ENCODE measurements at places on chromosomes 6 and 20.

GRCh38 chr6:111958534-111958933, 85.3 kb upstream of the FYN start:
- DNase-seq = peak; percentile 55

GRCh38 chr6:24513602-24514001, 18.8 kb downstream of the ALDH5A1 start:
- peak; percentile 50 for DNase-seq

GRCh38 chr6:24356310-24356973, 1.4 kb downstream of the DCDC2 start:
- no peak for DNase-seq

DNA sequence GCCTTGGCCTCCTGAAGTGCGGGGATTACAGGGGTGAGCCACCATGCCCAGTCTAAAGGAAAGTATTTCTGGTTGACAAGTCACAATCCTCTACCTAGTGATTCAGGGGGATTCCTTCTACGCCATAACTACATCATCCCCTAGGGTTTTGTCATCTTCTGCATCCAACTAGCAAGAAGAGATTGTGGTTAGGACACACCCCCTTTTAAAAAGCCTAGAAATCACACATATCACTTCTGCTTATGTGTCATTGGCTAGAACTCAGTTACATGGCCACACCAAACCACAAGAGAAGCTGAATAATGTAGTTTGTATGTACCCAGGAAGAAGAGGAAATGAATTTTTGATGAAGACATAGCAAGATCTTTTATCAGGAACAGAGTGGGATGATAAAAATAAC, 14.7 kb upstream of the CHD6 start:
- DNase-seq = no peak

DNA sequence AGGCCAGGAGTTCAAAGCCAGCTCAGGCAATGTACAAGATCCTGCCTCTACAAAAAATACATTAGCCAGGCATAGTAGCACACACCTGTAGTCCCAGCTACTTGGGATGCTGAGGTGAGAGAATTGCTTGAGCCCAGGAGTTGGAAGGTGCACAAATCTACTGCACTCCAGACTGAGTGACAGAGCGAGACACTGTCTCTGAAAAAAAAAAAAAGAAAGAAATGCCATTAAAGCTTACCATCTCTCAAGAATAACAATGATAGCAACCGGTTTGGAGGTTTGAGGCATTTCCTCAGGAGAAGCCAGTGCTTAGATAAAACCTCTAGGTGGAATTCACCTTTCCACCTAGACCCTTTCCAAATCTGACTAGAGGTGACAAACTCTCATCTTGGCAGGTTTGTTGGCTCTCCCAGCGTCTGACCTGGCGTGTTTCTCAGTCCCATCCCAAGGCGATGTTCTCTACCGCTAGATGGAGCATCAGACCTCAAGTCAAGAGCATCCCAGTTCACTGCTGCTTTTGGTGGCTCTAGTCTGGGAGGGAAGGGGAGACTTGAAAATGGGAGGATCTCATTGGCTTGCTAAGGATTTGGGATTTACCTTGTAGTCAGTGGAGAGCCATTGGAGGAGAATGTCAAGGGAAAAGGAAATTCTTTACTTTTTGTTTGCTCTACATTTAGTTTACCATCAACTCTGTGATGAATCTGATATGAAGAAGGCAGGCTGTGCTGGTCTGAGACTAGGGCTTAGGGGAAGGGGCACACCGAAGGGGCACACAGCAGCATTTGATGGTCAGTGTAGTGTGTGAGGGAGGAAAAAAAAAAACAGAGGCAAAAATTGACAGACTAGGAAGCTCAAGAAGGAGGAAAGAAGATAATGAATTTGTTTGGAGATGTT, 67.9 kb downstream of the NCOA7 start:
- DNase-seq = peak; percentile 79

- no peak for DNase-seq
Measured at GRCh38 chr6:159064477-159064876, 19.7 kb upstream of the TAGAP start.

- DNase-seq = no peak
Measured at GRCh38 chr20:34524426-34524825, 8.2 kb downstream of the DYNLRB1 start.

DNA sequence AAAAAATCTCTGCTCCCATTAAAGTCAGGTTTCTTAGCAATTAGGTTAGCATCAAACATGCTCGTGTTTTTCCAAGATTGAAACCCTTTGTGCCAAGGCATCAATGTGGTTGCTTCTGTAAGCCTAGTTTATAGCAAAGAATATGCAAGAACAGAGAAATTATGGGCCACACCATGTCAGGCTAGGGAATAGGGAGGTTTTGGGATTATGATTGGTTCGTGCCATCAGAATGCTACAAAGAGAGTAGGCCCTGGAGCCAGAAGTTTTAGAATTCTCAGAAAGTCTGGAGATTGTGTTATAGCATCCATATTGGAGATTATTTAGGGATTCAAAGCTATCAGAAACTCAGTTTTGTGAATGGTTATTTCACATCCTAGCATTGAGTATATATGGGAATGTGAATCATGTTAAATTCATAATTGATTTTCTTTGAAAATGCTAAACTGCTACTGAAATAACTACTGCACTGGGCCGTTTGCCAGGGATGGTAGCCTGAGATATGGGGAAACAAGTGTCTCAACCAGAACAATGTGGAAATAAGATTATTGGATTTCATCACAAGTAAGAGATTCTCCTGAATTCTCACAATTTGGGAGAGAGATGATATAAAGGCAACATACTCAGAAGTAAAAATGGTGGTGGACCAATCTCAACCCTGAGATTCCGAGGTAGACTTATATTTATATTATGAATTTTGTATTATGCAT, 45.3 kb downstream of the ZNF292 start:
- DNase-seq = no peak

DNA sequence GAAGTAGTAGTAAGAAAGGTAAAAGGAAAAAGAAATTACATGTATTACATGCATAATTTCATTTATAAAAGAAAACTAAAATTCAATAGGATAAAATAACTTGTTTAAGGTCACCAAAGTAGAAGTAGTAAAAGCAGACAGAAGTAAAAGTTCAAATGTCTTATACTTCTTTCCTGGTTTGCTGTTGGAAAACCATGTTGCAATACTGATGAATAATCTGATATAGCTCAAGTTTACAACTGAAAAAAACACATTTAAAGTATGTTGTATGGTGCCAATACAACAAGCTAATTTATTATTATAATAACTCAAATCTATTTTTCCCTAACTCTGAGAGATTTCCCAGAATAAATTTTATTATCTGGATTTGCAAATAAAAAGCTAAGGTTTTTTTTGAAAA, 78.3 kb downstream of the PHIP start:
- DNase-seq = no peak

GRCh38 chr20:64086801-64087200, 2.6 kb upstream of the LKAAEAR1 start:
- DNase-seq = no peak

- no peak for DNase-seq
Measured at GRCh38 chr20:20815711-20816455, 103.4 kb upstream of the RALGAPA2 start.

GRCh38 chr6:117194978-117195377, 70.4 kb upstream of the VGLL2 start:
- no peak for DNase-seq

DNA sequence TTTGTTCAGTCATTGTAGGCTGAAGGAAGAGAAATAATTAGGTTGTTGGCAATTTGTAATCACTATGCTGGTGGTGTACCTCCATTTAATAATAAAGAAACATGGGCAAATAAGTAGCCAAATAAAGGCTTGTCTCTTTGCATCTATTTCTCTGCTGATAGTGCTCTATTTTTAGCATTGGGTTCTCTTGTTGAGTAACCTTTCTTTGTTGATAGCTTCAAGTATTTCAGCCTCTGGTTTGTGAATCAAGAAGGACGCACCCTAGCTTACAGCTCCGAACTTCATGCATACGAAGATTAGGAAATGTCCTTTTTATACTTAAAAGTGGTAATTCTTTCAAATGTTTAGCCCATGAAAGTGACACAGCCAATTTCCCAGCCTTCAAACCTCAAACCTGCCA, 2.6 kb downstream of the PPP1R14C start:
- DNase-seq = no peak

DNA sequence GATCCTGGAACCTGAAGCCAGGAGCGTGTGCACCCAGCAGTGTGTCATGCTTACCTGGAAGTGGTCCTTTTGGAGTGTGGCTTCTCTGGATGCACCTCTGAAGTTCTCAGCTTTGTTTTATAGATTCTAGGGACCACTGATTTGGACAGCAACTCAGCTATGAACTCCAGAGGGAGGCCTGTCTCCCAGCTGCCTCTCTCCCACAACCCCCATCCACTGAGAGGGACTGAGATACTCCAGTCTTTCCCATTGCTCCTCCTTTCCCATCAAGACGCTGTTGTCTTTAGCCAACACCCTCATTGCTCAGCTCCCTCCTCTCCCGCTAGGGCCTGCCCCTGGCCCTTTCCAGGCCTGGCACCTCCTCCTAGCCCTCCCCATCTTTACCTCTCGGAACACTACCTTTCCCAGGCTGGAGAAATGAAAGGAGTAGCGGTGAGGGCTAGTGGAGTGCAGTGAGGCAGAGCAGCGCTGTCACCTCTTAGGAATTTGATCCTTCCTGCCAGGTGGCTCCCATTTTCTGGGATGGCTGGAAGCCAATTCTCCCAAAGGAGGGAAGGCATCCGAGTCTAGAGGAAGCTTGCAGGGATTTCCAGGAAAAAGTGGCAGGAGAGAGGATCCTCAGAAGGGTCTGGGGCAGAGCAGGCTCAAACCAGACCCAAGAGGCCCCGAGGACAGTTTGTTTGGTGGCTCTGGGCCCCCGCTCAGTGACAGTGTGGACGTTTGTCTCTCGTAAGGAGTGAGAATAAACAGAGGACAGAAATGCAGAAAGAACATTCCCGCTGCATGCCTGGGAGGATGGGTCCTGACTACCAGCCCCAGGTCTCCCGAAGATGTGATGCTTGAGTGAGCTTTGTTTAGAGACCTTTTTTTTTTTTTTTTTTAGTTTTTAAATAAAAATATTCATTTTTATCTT, at the start of gene LRRN4:
Gene LRRN4 (minus strand): TSS at position 285 of the 913 bp plus-strand sequence. CDS start 1,261 bp downstream, outside the sequence.
- no peak for DNase-seq

- peak; percentile 80 for DNase-seq
Measured at GRCh38 chr6:13261464-13261994, 66.8 kb downstream of the TBC1D7 start.

GRCh38 chr6:134902936-134903335, 47.0 kb downstream of the ALDH8A1 start:
- DNase-seq = no peak

GRCh38 chr6:42257614-42258013, 40.0 kb upstream of the MRPS10 start:
- DNase-seq = no peak

DNA sequence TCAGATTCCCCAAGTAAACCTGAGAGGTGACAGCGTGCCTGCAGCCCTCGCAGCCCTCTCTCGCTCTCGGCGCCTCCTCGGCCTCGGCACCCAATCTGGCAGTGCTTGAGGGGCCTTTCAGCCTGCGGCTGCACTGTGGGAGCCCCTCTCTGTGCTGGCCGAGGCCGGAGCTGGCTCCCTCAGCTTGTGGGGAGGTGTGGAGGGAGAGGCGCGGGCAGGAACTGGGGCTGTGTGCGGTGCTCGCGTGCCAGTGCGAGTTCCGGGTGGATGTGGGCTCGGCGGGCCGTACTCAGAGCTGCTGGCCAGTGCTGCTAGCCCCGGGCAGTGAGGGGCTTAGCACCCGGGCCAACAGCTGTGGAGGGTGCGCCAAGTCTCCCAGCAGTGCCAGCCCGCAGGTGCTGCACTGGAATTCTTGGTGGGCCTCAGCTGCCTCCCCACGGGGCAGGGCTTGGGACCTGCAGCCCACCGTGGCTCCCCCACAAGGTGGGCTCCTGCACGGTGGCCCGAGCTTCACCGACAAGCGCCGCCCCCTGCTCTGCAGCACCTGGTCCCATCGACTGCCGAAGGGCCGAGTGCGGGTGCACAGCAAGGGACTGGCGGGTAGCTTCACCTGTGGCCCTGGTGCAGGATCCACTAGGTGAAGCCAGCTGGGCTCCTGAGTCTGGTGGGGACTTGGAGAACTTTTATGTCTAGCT, 809.7 kb upstream of the ADGRB3 start:
- DNase-seq = no peak

DNA sequence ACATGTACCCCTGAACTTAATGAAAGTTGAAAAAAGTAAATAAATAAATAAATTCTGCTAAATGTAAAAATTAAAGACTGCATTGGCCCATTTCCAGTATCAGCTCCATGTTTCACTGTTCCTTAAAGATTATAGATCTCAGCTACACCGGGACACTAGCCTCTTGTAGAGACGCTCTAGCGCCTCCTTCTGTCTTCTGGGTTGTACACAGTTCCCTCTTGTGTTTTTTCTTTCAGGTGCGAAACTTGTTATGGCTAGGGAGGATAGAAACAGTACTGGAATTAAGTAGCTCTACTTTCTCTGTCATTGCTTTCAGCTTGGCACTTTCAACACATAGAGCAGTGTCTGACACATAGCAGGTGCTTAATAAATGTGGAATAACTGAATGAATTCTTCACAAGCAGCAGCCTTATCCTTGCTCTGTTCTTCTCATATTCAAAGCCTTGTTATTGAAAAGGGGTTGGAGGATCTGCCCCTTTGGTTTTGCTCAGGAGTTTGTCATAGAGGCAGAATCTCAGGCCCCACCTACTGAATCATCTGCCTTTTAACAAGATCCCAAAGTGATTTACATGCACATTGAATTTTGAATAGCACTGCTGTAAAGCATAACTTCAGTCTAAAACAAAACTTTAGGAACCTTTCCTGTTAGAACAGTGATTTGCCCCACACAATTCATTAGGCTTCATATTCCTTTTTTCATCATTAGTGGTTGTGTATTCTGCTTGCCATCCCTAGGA, 92.3 kb downstream of the FIG4 start:
- peak; percentile 7 for DNase-seq

- peak; percentile 67 for DNase-seq
Measured at GRCh38 chr6:132300323-132300949, 100.8 kb downstream of the MOXD1 start.

GRCh38 chr6:108847738-108848115, 495 bp upstream of the ARMC2 start:
- DNase-seq = no peak

- DNase-seq = peak; percentile 67
Measured at GRCh38 chr6:111824608-111825337, 48.5 kb downstream of the FYN start.

- no peak for DNase-seq
Measured at GRCh38 chr6:36545767-36546307, 1.4 kb downstream of the STK38 start.

GRCh38 chr20:18191306-18191705, 53.6 kb downstream of the KAT14 start:
- DNase-seq = no peak

- peak; percentile 64 for DNase-seq
Measured at GRCh38 chr20:50992733-50993457, 30.0 kb downstream of the KCNG1 start.

DNA sequence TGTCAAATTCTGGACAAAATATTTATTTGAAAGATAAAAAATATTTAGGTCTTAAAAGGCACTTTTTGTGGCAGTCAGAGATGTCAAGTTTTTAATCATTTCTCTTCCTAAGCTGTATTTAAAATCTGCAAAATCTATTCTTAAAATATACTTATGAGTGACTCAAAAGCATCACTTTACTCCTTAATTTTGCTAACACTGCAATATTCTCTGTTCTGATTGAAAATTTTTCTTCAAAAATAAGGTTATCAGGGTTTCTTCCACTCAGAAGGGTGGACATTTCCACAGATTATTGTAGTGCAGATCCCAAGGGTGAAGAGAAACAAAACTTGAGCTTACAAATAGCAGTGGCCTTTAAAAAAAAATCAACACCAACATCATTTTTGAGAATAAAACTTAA, 27.5 kb downstream of the PLEKHG1 start:
- DNase-seq = no peak

- no peak for DNase-seq
Measured at GRCh38 chr20:10481676-10482075, 46.6 kb downstream of the SLX4IP start.

Measured in GM12865 (cell line).